Natural killer cell treated with Interleukin-12 subunit alpha and Interleukin-12 subunit beta and Interleukin-15 and Interleukin-18, amount 100 ng/mL, for 72 hours (primary cell): ENCODE measurements at places on chromosomes 1 and 21.

DNA sequence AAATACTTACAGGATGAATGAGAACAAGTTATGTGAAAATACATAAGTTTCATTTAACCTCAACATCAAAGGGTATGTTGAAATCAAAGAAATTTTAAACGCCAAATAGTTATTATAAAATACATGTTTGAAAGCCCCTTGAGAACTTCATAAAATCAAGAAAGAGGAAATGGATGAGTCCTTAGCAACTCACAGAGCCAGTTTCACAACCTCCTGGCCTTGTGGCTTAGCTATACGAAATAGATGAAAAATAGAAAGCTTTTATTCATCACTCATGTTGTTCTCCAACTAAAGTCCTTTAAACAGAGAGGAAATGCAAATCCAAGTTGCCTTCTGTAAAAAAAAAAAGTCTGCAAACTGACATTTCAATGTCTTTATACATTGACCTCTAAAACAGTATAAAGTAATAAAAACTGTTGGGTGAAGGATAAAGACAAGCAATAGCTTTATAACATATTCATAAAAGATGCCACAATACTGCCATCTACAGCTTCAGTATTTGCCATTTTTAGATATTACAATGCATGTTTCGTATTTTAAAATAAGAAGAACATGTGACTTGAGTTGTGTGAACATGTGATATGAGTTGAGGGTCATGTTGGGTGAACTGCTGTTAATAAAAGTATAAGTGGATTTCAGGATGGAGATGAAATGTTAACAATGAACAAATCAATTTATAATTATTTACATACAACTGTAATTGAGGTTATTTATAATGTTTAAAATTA lies 847.8 kb downstream of the MRPL39 start:
- no peak for DNase-seq

DNA sequence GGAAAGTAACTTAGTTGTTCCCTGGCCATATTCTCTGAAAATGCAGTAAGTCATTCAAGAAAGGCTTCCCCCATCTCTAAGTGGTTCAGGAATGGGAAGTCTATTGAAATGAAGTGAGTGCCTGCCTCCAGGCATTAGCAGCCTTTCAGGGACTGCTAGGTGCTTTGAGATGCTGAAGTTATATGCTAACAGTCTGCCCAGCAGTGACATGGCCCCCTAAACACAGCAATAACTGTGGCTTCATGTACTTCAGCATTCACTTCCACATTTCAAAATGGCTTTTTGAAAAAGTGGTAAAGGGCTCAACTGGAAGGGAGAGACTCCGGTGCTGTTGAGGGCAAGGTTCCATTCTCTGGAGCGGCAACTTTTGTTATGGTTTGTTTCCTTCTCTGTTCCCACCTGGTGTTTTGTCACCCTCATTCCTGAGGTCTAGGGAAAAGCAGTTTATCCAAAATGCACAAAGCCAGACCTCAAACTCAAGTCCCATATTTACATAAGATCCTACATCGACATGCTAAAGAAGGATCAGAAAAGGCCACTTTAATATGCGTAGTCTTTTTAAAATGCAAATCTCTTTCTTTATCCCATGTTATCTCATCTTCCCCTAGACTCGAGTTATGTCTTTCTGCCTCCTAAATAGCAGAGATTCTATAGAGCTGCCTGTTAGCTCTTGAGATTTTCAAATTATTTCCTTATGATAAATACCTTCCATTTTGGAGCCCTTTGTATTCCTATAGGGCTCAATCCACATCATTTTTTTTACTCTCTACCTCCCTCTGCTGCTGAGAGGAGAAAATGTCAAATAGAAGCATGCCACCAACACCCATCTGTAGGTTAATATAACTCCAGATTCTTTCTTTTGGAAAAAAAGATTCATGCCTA lies 34.2 kb upstream of the LRRC8C start:
- DNase-seq, result no peak

DNA sequence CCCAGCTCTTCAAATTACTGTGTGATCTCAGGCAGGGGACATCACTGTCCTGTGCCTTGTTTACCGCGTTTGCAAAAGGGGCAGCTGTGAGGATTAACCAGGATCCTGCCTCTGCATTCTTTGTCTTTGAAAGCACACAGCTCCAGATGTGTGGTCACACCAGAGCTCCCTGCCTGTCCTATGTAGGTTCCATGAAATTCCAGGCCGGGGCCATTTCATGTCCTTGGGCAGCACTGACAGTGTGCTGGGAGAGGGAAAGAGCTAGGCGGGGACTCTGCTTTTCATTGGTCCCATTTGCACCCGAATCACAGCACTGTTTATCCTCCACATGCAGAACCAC lies 42.2 kb upstream of the SELENON start:
- DNase-seq, result no peak

- no peak for DNase-seq
Measured at GRCh38 chr1:233664253-233664652, 50.3 kb downstream of the KCNK1 start.

GRCh38 chr1:159765806-159766205 lies 15.0 kb upstream of the DUSP23 start:
- DNase-seq, result no peak
